ENCODE measurements at places on chromosomes 16 and 17.
A peak's percentile ranks its signal among the peaks of the same experiment; 100 is the strongest.

DNA sequence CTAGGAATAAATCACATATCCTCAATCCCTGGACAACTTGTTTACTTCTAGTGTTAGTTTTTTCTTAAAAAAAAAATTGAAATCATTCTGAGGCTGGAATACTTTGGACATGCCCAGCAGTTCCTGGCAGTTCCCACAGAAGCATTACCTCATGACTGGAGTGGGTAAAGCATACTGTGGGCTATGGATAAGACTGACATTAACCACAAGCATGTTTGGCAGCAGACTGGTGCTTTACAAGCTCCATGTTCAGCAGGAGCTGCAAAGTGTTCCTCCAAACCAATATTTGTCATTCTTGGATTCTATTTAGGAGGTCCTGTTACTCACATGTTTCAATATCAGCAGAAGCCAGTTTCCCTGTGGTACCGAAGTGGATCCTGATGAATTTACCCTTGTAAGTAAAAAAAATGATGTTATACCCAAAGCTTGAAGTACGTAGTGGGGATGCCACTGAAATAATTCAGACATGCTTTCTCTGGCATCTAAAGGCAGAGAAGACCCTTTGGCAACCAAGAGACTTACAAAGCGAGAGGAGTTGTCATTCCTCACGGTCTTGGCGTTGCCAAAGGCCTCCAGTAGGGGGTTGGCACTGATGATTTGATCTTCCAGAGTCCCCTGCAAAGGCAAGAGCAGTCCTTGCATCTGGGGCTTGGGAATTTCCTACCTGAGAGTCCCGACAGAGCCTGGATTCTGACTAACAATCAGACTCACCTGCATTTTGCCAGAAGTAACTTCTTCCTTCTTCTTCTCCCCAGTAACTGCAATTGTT is 4.9 kb downstream of the MYH1 start:
- no peak for DNase-seq

DNA sequence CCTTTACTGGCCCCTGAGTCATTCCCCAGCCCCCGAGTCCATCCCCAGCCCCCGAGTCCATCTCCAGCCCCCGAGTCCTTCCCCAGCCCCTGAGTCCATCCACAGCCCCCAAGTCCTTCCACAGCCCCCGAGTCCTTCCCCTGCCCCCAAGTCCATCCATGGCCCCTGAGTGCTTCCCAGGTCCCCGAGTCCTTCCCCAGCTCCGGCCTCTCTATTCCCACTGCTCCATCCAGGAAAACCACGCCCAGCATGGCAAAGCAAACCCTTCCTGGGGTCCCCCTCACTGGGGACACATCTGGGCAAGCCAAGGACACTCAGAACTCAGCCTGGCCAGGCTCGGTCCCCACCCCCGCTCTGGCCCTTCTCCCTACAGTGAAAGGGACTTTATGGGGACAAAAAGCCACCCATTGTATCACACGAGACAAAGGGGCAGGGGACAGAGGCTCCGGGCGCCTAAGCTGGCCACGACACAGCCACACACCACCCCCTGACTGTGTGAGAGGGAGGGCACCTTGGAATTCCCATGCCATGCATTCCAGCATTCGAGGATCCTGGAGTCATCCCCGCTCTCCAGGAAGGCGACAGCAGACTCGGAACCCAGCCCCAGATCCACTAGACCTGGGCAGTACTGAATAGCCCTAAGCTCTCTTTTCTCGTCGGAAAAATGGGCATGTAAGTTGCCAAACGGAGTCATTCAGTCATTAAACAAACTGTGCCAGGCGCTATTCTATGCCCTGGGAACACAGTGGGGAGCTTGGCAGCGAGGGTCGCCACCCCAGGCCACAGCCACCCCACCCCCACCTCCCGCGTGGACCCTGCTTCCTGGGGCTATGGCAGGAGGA is 14.0 kb downstream of the PLLP start:
- no peak for DNase-seq

DNA sequence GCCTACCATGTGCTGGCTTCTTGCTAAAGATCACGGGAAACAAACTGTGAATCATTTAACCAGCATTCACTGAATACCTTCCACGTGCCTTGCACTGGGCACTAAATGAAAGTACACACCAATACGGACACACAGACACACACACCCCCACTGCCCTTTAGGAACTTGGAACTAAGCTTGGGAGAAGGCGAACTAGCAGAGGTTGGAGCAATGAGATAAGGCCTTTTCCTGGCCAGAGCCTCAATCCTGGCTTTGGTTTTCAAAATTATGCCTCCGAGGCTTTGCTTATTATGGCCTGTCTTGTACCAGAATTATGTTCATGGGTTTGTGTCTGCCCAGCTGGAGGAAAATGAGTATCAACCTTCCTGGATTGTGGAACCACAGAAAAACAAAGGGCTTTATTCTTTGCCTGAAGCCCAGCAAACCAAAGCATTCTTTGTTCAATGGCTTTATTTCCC is 32.3 kb downstream of the CPPED1 start:
- peak; percentile 90 for DNase-seq

GRCh38 chr17:74480290-74480689 is 13.9 kb downstream of the CD300A start:
- no peak for DNase-seq

DNA sequence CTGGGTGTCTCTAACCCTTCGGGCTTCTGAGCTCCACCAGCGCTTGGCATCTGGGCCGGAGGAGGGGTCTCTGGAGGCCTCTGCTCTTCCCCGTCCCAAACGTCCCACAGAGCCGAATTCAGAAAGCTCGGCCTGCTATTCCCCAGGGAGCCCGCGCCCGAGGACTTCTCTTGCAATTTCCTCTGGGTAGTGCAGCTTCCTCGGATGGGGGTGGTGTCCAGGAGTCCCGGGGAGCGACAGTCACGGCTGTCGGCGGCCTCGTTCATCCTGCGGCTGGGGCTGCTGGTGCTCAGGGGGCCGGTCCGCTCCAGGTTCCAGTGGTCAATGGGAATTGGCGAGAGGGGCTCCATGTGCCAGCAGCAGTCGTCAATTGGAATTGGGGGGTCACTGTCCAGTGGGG is 11.8 kb upstream of the NLRC3 start:
- DNase-seq = no peak

GRCh38 chr17:63382826-63383225 is 63.3 kb downstream of the CYB561 start:
- DNase-seq = no peak
